Lower lobe of right lung (tissue), 2 donors: ENCODE measurements at places on chromosomes 2 and 18. TPM values are rescaled to one million over a fixed set of nuclear protein-coding genes. Genes with fewer than 3 reads are reported as not detected.

- DNase-seq: no peak
- H3K4me3 ChIP-seq: no peak overlapping the region
- no peaks in the 10 kb centered on the region for H3K27me3 ChIP-seq
- no peaks in the 10 kb centered on the region for H3K4me1 ChIP-seq
- no peak overlapping the region for H3K27ac ChIP-seq
These were observed 85.7 kb downstream of the CEP192 start for GRCh38 chr18:13076886-13077285.

GRCh38 chr2:53216805-53217204, 550.8 kb upstream of the CHAC2 start:
- DNase-seq: no peak
- no peaks in the 10 kb centered on the region for H3K36me3 ChIP-seq
- H3K27ac ChIP-seq: no peak overlapping the region

- no peak overlapping the region for H3K27ac ChIP-seq
- H3K27me3 ChIP-seq: no peaks in the 10 kb centered on the region
- DNase-seq: no peak
- no peaks in the 10 kb centered on the region for H3K4me1 ChIP-seq
These were observed 49.9 kb downstream of the KCNG3 start for GRCh38 chr2:42443718-42444399.

GRCh38 chr2:143433251-143433650, 304.0 kb downstream of the ARHGAP15 start:
- no peaks in the 10 kb centered on the region for H3K36me3 ChIP-seq
- H3K27me3 ChIP-seq: no peaks in the 10 kb centered on the region
- H3K4me1 ChIP-seq: no peaks in the 10 kb centered on the region
- DNase-seq: no peak
- no peak overlapping the region for H3K4me3 ChIP-seq
- peak overlapping the region; percentile 19 for H3K27ac ChIP-seq

DNA sequence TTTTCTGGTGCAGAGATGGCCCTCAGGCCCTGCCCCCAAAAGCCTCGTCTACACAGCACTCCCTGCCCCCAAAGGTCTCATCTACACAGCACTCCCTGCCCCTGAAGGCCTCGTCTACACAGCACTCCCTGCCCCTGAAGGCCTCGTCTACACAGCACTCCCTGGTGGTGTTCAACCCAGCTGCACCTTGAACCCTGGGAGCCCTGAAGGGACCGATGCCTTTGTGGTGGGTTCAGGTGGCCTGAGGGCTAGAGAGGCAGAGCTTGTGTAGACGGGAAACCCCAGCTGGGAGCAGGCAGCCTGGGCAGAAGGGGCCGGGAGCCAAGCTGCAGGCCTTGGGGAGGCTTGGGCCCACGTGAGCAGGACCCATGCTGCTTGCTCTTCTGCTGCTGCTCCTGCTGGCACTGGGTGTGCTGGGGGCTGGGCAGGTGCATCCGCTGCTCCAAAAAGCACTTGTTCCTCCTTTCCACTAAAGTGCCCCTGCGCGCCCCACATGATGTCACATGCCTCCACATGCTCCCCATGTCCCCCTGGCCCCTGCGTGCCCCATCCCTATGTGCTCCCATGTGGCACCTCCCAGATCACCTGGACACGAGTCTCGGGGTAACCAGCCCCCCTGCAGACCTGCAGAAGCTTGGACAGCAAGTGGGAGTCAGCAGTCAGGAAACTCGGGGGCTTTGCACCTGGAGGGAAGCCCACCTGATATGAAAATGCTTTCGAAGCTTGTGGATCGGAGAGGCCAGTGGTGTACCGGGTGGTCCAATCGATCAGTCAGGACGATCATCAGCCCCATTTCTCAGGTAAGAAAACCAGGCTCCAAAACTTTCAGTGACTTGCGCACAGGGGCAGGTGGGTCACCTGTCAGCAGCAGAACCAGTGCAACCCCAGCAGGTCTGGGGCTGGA, 94.9 kb upstream of the CTDP1 start:
- peaks cover 9% of the 10 kb centered on the region for H3K27me3 ChIP-seq
- H3K4me3 ChIP-seq: no peak overlapping the region
- peaks cover under 1% of the 10 kb centered on the region for H3K4me1 ChIP-seq

DNA sequence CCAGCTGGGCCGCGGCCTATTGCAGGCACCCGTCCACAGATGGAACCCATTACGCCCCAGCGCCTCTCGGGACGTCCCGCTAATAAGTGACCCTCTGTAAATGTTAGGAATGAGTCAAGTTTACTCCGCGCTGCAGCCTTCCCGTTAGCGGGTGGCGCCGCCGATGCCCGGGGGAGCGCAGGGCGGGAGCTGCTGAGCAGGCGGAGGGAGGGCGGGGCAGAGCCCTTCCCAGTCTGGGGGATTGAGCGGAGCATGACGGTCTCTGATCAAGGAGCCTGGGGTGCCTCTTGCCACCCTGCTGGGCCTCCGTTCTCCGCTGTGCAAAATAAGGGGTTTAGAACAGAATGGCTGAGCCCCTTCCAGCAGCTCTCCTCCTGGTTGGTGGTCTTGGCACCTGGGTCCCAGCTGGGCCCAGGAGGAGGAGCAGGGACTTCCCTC, 10.5 kb downstream of the CROCC2 start:
- H3K4me1 ChIP-seq: peaks cover 47% of the 10 kb centered on the region
- peaks cover 19% of the 10 kb centered on the region for H3K27me3 ChIP-seq
- no peaks in the 10 kb centered on the region for H3K36me3 ChIP-seq
- DNase-seq: peak; percentile 52
- no peak overlapping the region for H3K4me3 ChIP-seq
- no peak overlapping the region for H3K27ac ChIP-seq

GRCh38 chr2:181070119-181070835, 89.9 kb downstream of the UBE2E3 start:
- H3K27me3 ChIP-seq: no peaks in the 10 kb centered on the region
- no peak for DNase-seq
- no peaks in the 10 kb centered on the region for H3K36me3 ChIP-seq
- H3K27ac ChIP-seq: no peak overlapping the region
- H3K4me3 ChIP-seq: no peak overlapping the region

DNA sequence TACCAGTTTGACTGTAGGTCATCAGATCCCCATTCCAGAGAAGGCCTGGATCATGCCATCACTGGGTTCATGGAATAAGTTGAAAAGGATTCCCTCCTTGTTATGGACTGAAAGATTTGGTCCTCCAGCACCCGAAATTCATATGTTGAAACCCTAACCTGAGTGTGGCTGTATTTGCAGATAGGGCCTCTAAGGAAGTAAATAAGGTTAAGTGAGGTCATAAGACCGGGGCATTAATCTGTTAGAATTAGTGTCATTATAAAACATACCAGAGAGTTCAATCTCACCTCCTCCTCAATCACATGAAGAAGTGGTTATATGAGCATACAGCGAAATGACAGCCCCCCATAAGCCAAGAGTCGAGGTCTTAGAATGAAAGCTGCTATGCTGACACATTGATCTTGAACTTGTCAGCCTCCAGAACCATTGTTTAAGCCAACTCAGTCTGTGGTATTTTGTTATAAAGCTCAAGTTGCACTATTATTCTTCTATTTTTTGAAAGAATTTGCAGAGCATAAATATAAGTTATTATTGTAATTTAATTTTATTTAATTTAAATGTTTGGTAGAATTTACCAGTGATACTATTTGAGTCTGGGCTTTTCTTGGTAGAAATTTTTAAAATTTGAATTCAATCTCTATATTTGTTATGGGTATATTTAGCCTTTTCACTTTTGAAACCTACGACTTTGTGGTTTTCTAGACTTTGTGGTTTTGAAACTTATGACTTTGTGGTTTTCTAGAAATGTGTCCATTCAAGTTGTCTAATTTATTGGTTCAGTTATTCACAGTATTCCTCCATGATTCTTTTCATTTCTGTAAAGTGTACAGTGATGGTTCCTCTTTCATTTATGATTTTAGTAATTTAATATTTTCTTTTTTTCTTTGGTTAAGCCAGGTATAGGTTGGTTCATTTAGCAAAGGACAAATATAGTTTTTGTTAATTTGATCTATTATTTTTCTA, 1206.7 kb upstream of the CDH2 start:
- H3K4me1 ChIP-seq: no peaks in the 10 kb centered on the region
- no peaks in the 10 kb centered on the region for H3K36me3 ChIP-seq
- no peaks in the 10 kb centered on the region for H3K27me3 ChIP-seq
- no peak overlapping the region for H3K4me3 ChIP-seq

GRCh38 chr18:21191596-21192307, 50.3 kb upstream of the GREB1L start:
- H3K4me1 ChIP-seq: no peaks in the 10 kb centered on the region
- H3K27ac ChIP-seq: no peak overlapping the region
- no peaks in the 10 kb centered on the region for H3K36me3 ChIP-seq
- H3K4me3 ChIP-seq: no peak overlapping the region
- DNase-seq: peak; percentile 61

- DNase-seq: no peak
- H3K27me3 ChIP-seq: no peaks in the 10 kb centered on the region
- no peaks in the 10 kb centered on the region for H3K4me1 ChIP-seq
- no peaks in the 10 kb centered on the region for H3K36me3 ChIP-seq
These were observed 7.1 kb upstream of the CERS6 start for GRCh38 chr2:168448980-168449379.

GRCh38 chr2:1656326-1656960, 87.9 kb downstream of the PXDN start:
- no peak overlapping the region for H3K27ac ChIP-seq
- H3K36me3 ChIP-seq: peaks cover 21% of the 10 kb centered on the region
- H3K4me3 ChIP-seq: no peak overlapping the region
- H3K4me1 ChIP-seq: peaks cover 29% of the 10 kb centered on the region

DNA sequence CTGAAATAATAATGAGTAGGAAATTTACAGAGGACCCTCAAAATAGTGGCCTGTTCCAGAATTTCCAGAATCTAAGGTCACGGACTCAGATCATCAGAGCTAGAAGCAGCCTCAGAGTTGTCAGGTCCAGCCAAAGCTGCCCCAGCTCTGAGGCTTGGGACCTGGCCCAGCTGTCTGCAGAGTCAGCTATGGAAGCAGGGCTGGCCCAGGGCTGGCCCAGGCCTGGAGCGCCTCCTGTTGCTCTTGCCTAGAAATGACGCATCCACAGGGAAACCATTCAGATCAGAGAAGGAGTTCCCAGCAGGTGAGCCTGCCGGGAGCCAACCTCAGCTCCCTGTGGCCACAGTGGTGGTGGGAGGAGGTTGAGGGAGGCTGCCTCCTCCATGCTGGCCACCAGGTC, 106.7 kb upstream of the ARL4C start:
- no peaks in the 10 kb centered on the region for H3K27me3 ChIP-seq
- no peaks in the 10 kb centered on the region for H3K4me1 ChIP-seq
- no peak overlapping the region for H3K27ac ChIP-seq

DNA sequence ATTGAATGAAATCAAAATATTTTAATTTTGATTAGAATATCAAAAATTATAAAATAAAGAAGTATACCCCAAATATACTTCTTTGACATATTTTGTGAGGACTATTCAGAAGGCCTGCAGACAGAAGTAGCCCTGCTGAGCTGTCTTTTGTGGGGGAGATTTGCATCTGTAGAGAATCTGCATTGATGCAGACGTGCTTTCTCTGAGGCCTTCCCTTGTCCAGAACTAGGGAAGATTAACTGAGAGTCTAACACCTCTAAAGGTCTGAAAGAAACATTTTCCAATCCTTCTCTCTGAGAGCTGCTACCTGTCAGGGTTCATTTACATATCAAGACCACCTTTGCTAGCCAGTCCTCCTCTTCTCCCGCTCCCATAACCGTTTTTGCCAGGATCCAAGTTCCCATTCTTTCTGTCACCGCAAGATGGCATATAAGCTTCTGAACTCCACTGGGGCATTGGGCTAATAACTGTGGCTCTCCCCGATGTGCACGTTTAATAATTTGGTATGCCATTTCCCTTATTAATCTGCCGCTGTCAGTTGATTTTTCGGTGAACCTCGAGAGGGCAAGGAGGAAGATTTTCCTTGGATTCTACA, 510.4 kb upstream of the CNTNAP5 start:
- H3K27ac ChIP-seq: no peak overlapping the region
- H3K4me3 ChIP-seq: no peak overlapping the region
- no peak for DNase-seq
- no peaks in the 10 kb centered on the region for H3K36me3 ChIP-seq
- no peaks in the 10 kb centered on the region for H3K27me3 ChIP-seq
- H3K4me1 ChIP-seq: no peaks in the 10 kb centered on the region

- no peaks in the 10 kb centered on the region for H3K4me1 ChIP-seq
- peak overlapping the region; percentile 14 for H3K4me3 ChIP-seq
- H3K27me3 ChIP-seq: peaks cover 69% of the 10 kb centered on the region
These were observed 1.1 kb downstream of the GRP start for GRCh38 chr18:59220784-59221765.

- H3K4me3 ChIP-seq: no peak overlapping the region
- no peaks in the 10 kb centered on the region for H3K27me3 ChIP-seq
These were observed 84.8 kb downstream of the ACAA2 start for GRCh38 chr18:49728542-49728941.

DNA sequence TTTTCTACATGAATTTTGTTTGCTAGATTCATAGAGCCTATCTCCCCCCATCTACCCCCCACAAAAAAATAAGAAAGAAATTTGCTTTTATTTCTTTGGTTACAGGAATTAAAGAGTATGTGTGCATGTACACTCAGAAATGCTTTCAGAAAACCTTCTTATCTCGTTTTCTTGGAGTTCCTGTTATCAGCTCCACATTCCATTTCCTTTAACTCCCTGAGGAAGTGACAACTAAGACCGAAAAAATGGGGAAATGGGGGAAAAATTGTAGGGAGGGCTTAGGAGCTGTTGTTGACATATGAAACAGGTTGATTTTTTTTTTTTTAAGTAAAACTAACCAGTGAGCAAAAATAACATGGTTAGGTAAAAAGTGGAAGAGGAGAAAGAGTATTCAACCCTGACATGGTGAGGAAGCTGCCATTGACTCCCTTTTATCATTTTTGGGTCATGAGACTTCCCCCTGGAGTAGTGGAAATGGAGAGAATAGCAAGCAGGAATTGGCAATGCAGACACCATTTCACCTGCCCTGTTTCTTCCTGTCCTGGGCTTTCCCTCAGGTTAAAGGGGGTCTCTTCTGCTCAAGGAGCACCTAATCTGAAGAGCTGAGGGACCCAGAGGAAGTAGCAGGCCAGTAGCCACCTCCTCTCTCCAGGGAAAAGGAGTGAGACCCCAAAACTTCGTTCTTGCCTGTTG, 93.5 kb downstream of the OSBPL6 start:
- H3K27ac ChIP-seq: no peak overlapping the region
- H3K27me3 ChIP-seq: no peaks in the 10 kb centered on the region
- H3K36me3 ChIP-seq: no peaks in the 10 kb centered on the region
- H3K4me1 ChIP-seq: no peaks in the 10 kb centered on the region
- no peak overlapping the region for H3K4me3 ChIP-seq

SCN9A gene
- 13.6 TPM for total RNA-seq

LRRTM1 gene
- not detected for total RNA-seq

UGT1A5 gene
- total RNA-seq: 0.27 TPM

FHOD3 gene
- 2.5 TPM for total RNA-seq

ABCB11 gene
- total RNA-seq: 0.32 TPM

RAPGEF4 gene
- total RNA-seq: 14.6 TPM

SLC9A2 gene
- total RNA-seq: 0.35 TPM
